KBM-7 (cell line): ENCODE measurements at places on chromosomes 2 and 18.

GRCh38 chr2:118845005-118845521, 2.4 kb downstream of the EN1 start:
- no peak for DNase-seq

DNA sequence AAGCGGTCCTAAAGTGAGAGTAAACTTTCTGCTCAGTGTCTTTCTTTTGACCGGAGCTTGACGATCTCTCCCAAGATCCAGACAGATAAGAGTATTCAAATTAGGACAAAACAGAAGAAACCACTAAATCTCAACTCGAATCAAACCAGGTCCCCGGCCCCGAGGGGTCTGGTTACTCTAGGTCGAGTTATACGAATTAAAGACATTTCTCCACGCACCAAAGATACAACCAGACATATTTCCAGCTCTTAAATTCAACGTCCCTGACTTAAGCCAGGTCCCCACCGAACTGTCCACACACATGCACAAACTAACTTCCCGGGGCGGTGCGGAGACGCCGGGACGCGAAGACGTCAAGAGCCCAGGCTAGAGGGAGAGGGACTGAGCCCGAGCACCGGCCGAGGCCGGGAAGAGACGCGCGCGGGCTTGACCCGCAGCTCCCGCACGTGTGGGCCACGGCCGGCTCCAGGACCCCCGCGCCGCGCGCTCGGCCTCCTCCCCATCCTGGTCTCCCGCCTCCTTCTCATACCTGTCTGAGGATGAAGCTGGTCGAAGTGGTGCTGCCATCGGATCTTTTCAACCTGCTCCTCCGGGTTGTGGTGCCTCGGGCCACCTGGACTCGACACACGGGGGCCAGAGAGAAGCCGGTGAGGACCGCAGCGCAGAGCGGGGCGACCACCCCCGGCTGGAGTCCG, 896 bp downstream of the CACNB4 start:
- peak; percentile 38 for DNase-seq

GRCh38 chr2:74052732-74053710, 68.3 kb downstream of the TET3 start:
- DNase-seq = no peak

- DNase-seq = no peak
Measured at GRCh38 chr2:159275111-159275510, 11.4 kb downstream of the WDSUB1 start.

DNA sequence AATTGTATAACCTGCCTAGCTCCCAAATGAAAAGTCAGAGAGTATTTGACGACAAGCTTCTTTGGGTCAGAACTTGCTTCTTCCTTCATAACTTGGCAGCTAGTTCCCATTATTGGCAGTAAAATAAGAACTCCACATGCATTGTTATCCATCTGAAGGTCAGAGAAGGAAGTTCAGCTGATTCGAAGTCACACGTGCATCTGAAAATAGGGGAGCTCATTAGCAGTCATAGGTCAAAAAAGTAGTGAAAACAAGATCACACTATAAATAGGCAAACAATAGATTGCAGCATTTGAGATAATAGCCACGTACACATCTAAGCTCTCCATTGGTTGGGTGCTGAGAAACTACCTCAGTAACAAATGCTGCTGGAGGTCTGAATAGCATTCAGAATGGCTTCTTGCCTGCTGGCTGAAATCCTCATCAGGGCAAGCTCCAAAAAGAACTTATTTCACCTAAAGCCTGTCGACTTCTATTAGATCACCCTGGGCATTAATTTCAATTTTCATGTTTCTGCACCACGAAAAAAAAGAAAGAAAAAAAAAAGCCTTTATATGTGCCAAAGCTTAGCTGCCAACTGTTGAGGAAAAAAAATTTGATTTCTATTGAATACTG, 1492.9 kb upstream of the CELF4 start:
- no peak for DNase-seq

DNA sequence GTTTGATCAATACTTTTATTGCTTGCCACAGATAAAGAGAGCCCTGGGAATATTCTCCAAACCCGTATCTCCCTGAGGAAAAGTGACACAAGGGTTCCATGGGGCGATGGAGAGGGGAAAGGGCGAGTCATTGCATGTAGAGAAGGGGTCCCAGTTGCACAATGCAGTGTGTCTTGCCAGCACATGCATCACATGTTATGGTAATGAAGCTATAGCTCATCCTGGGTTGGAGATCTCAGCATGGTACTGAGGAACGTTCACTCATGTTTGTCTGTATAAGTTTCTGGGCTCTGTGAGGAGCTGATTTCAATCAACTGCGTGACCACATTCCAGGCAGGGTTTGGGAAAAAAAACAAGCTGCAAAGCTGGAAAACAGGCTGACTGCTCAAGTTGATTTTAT, 220.7 kb upstream of the MC4R start:
- no peak for DNase-seq

GRCh38 chr2:236661762-236662110, 92.1 kb downstream of the ACKR3 start:
- DNase-seq = no peak

DNA sequence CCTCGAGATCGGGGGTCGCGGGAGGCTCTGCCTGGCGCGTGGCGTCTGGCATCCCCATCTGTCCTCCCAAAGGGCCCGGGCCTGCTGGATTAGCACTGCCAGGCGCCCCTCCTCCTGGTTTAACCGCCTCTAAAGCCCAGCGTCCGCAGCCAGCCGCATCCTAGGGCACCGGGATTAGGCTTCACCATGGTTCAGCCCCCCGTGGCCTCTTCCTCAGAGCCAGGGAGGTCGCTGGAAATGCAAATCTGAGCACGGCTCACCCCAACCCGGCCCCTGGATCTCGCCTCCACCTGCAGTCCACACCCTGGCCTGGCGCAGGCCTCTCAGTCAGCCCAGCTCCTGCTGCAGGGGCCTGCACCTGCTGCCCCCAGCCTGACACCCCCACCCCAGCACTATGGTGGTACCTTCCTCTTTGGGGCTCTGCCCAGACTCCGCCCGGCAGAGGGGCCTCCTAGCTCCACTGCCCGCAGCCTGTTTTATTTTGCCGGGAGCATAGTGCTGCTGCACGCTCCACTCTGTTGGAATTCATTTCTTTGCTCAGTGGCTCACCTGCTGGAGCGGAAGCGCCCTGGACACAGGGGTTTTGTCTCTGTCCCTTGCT, 13.2 kb downstream of the PRELID3A start:
- peak; percentile 83 for DNase-seq

DNA sequence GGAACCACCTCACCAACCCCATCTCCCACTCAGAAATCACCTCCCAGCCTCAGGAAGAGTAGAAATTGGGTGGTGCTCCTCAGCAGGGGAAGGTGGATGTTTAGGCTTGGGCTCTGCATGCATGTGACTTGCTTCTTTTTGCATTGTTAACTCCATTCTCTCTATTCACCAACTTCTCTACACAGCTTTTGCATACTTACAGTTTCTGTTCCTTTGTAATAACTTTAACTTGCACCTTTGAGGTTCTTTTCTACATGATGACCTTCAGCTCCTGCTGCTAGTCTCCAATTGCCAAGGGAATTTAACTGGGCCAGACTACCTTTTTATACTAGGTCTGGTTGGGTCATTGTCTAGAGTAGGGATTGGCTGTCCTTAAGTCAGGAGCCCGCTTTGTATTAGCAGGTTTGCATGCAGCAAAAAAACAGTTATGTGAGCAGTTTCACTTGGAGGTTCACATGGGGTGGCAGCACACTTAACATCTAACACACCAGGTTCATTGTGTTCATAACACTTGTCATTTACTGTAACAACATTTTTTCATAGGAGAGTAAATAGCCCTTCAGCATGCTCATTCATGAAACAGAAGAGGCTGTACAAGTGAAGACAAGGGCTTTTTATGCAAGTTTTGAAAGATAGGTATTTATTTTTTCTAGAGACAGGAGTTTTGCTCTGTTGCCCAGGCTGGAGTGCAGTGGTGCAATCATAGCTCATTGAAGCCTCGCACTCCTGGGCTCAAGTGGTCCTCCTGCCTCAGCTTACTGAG, 12.0 kb downstream of the MRPL35 start:
- DNase-seq = no peak

- DNase-seq = no peak
Measured at GRCh38 chr2:58261209-58261608, 20.1 kb upstream of the FANCL start.

GRCh38 chr2:196783431-196784094, 15.9 kb downstream of the GTF3C3 start:
- DNase-seq = no peak

GRCh38 chr2:143907801-143908200, 612.1 kb downstream of the ZEB2 start:
- DNase-seq = no peak

GRCh38 chr2:30866974-30867373, 59.7 kb upstream of the CAPN13 start:
- peak; percentile 59 for DNase-seq

DNA sequence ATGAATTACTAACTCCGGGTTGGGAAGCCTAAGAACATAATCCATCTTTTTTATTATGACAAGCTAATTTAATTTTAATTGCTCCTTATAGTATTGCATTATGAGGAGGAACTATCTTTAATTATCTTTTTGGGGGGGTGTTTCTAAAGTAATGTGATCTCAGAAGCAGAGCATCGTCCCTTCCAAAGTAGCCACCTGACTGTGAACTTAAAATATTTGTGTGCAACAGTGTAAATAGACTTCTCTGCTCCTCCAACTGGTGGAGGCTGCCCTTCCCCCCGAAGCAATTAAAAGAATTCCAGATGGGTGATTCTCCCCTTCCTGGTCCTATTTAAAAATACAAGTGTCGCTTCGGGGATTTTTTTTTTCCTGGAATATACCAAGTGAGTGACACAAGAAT, 55.7 kb downstream of the TCF7L1 start:
- DNase-seq = no peak

DNA sequence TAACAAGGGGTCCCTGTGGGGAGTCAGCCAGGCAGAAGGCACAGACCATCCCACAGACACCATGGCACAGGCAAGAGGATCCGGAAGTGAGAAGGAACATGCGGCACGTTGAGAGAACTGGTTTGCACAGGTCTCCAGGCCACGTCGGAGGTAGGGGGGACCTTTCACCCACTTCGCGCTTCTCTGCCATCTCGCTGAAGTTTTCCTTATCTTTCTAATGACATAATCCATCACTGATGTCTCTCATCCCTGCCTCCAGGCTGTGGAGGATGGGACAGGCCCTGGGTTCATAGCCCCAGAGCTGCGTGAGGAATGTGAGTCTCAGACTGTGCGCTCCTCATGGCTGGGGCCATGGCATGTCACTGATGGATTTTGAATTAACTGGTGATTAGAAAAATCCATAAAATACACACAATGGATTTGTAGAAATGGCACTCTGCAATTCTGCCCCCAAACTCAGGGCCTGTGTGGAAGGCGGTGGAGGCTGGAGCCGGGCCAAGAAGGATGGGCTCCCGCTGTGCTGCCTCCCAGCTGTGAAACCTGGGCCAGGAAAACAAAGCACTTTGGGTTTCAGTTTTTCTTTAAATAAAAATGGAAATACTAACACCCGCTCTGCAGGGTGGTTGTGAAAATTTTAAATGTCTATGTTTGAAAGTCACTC, 113.3 kb upstream of the ALKAL2 start:
- no peak for DNase-seq

DNA sequence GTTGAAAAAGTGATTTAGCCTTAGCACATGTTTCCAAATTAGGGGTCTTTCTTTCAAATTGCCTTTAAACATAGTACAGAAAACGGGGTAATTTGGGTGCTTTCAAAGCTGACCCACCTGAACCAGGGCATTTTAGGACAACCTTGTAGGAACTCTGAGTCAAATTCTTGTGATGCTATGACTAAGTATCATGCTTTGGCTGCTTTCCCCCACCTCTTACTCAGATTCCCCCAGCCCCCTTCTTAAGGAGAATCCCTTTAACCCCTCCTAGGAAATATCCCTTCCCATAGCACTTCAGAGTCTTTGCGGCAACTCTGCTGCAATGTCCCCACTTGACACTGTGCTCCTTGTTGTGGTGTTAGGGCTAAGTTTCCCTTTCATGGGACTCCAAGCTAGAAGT, 18.6 kb upstream of the KLF7 start:
- no peak for DNase-seq

GRCh38 chr2:216081487-216082116, at the start of the genes PECR and TMEM169:
PECR (minus strand) TSS chr2:216081809; CDS start chr2:216081741, 68 bp downstream.
TMEM169 (plus strand) TSS chr2:216081919; CDS start chr2:216095964, 14,045 bp downstream.
- peak; percentile 60 for DNase-seq

DNA sequence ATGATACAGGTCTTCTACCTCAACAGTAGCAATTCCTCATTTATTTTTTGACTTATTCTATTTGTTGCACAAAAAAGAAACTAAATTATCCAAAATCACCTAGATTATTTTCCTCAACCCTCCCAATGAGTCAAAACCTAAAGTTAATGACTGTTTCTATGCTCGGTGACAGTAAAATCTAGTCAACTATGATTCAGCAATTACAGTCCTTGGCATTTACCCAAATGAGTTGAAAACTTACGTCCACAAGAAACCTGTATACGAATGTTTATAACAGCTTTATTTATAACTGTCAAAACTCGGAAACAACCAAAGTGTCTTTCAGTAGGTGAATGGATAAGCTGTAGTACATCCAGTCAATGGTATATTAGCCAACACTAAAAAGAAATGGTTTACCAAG, 439.3 kb downstream of the CBLN2 start:
- DNase-seq = no peak

DNA sequence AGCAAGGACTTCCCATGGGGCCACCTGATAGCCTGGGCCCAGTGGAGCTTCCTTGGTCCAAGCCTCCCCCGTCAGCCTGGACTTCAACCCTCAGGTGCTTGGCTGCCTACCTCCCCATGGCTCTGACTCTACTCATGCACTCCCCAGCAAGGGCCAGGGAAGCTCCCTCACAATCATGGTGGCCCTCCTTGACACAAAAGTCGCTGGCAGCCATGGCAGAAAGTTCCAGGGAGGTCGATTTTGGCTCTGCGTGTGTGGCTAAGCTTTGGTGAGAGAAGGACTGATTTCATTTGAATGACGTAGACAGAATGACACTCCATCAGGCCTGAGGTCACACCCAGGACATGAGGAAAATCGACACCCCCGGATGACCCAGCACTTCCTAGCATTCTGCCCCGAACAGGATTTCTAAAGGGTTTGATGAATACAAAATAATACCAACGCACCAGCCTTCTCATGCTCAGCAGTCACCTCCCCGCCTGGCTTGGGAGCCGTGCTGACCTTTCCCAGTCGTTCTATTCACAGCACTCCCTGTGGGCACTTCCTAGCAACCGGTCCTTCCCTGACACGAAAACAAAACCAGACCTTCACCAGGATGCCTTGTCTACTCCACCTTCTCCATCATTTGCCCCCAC, 52.7 kb downstream of the LBH start:
- DNase-seq = no peak
